ENCODE measurements at places on chromosomes 5 and 9. TPM values are rescaled to one million over a fixed set of nuclear protein-coding genes. Genes with fewer than 3 reads are reported as not detected.

DNA sequence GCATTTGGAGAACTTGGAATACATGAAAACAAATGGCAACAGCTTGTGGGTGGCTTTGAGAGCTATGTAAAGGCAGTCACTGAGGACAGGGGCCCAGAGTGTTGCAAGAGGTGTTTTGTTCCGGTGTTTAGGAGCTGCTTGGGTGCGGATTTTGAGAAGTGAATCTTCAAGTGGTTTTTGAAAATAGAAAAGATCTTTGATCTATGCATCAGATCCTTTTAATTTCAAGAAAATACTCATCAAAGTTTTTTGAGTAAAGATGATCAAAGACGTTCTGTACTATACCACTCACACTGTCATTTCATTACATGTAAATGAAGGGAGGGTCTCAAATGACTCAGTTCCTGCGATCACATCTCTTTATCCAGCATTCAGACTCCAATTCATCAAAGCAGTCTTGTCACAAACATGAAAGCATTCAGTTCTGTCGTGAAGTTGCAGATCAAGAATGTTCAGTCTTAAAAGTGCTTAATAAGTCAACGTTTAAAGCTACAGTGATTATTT lies 112.5 kb downstream of the WDR41 start:
- no peaks in the 10 kb centered on the region for H3K4me1 ChIP-seq
- no peak overlapping the region for H3K27ac ChIP-seq
- H3K27me3 ChIP-seq, result no peaks in the 10 kb centered on the region
- H3K36me3 ChIP-seq, result no peaks in the 10 kb centered on the region
- no peak overlapping the region for H3K4me3 ChIP-seq
- DNase-seq, result no peak

GRCh38 chr9:75488719-75489110 lies 400.4 kb downstream of the OSTF1 start:
- H3K36me3 ChIP-seq, result no peaks in the 10 kb centered on the region
- no peak overlapping the region for H3K4me3 ChIP-seq
- no peak for DNase-seq
- no peaks in the 10 kb centered on the region for H3K4me1 ChIP-seq
- no peaks in the 10 kb centered on the region for H3K27me3 ChIP-seq
- no peak overlapping the region for H3K27ac ChIP-seq

DNA sequence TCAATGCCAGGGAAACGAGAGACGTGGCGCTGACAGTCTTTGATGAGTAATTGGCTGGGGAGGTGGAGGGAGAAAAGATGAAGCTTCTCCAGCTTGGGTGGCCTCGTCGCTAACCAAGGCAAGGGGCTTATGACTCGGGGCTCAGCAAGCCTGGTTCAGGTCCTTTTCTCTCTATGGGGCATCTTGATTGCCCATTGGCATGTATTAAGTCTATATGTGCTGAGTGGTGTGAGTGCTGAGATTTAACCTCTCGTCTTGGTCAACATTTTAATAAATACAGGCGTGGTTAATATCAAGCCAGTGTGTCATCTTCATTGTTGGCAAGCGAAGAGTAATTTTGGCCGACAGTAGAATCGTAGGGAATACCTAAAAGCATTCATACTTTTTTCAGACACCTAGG lies 85.9 kb downstream of the RAI14 start:
- no peaks in the 10 kb centered on the region for H3K4me1 ChIP-seq
- DNase-seq, result no peak
- no peak overlapping the region for H3K27ac ChIP-seq
- no peaks in the 10 kb centered on the region for H3K27me3 ChIP-seq
- H3K4me3 ChIP-seq, result no peak overlapping the region

DNA sequence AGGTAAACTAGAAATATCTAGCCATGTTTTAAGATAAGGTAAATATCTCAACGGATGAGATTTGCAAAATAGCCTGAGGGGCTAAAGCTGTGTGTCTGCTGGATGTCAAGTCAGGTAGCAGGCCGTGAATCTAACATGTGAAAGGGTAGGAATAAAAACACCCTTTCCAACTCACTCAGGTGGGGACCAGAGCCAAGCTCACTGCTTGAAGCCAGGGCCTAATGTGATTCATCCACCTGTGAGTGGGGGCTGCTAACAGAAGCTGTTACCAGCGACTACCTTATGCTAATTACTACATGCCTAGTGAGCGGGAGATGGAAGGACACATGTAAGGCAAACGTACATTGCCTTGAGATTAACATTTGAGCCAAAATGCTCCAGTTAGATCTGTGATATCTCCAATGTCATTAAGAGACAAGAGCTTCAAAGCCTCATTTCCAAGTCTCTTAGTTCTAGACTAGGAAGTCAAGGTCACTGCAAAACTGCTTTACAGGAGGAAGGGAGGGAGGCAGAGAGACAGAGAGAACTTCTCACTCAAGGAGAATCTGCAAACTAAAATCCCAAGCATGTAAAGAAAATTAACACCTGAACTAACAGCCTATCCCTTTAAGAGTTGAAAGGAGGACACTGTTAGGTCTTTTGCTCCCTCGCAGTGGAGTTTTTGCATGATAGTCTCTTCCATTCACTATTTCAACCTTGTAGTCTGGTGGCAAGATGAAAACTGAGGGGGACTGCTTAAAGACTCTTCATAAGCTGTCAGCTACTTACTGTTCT lies 141.6 kb upstream of the RPS23 start:
- H3K4me3 ChIP-seq, result no peak overlapping the region
- no peak for DNase-seq
- no peak overlapping the region for H3K27ac ChIP-seq
- H3K4me1 ChIP-seq, result no peaks in the 10 kb centered on the region
- no peaks in the 10 kb centered on the region for H3K36me3 ChIP-seq
- no peaks in the 10 kb centered on the region for H3K27me3 ChIP-seq

GRCh38 chr5:8750100-8750499 lies 795.8 kb downstream of the SEMA5A start:
- H3K27me3 ChIP-seq, result no peaks in the 10 kb centered on the region
- H3K4me1 ChIP-seq, result no peaks in the 10 kb centered on the region
- DNase-seq, result no peak
- no peak overlapping the region for H3K4me3 ChIP-seq
- no peak overlapping the region for H3K27ac ChIP-seq

- no peak overlapping the region for H3K4me3 ChIP-seq
- no peaks in the 10 kb centered on the region for H3K36me3 ChIP-seq
- H3K27ac ChIP-seq, result no peak overlapping the region
- no peaks in the 10 kb centered on the region for H3K27me3 ChIP-seq
Observed at GRCh38 chr9:121463026-121463807, 36.4 kb downstream of the GGTA1 start.

GRCh38 chr5:111680737-111681413 lies 76.1 kb downstream of the NREP start:
- peak; percentile 76 for DNase-seq
- H3K4me3 ChIP-seq, result no peak overlapping the region
- H3K27ac ChIP-seq, result no peak overlapping the region
- H3K36me3 ChIP-seq, result no peaks in the 10 kb centered on the region

DNA sequence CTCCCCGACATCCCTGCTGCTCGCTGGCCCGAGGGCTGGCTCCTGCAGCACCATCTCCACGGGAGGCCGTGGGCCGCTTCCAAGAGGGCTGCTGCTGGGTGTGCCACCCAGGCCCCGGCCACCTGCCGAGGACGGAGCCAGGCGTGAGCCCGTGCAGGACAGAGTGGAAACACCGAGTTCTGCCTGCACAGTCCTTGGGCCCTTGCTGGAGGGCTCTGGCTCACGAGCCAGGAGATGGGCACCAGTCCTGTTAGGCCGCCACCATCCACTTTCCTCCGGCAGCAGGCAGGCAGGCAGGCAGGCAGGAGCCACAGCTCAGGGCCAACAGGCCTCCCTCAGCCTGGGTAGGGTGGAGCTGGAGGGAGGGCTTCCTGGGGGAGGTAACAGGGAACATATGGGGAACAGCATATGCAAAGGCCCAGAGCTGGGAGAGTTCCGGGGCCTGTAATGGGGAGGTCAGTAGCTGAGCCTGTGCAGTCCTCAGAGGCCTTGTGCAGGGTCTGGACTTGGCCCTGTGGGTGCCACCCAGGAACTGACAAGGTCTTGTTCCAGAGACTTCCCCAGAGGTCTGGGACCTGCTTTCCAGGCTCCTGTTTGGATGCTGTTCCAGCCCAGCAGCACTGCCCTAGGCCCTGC lies 31.9 kb downstream of the RXRA start:
- H3K27ac ChIP-seq, result peak overlapping the region; percentile 86
- peaks cover 89% of the 10 kb centered on the region for H3K4me1 ChIP-seq
- DNase-seq, result no peak
- H3K4me3 ChIP-seq, result no peak overlapping the region
- no peaks in the 10 kb centered on the region for H3K36me3 ChIP-seq

DNA sequence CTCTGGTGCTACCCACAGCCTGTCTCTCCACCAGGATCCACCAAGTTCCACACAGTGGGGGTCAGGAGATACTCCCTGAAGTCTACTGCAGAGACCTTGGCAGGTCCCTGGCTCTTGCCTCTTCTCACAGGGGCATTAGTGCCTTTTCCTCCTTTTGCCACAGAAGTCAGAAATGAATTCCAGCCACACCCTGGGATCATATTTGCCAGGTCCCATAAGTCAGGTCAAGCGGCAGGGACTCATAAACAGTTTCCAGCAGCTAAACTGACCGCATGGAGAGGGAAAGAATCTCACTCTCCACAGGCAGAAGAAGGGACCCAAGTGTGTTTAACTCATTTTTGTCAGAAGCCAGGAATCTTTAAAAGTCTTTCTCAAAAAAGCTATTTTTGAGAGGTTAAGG lies 13.3 kb upstream of the IFNK start:
- H3K4me3 ChIP-seq, result no peak overlapping the region
- H3K27me3 ChIP-seq, result no peaks in the 10 kb centered on the region
- H3K27ac ChIP-seq, result no peak overlapping the region

- no peaks in the 10 kb centered on the region for H3K4me1 ChIP-seq
- no peaks in the 10 kb centered on the region for H3K27me3 ChIP-seq
- no peak overlapping the region for H3K4me3 ChIP-seq
- H3K27ac ChIP-seq, result no peak overlapping the region
- DNase-seq, result no peak
- no peaks in the 10 kb centered on the region for H3K36me3 ChIP-seq
Observed at GRCh38 chr5:158718738-158719505, 380.8 kb downstream of the EBF1 start.

GRCh38 chr5:148401604-148402003 lies 17.8 kb downstream of the FBXO38 start:
- H3K36me3 ChIP-seq, result no peaks in the 10 kb centered on the region
- no peaks in the 10 kb centered on the region for H3K27me3 ChIP-seq
- no peak for DNase-seq
- no peak overlapping the region for H3K4me3 ChIP-seq

DNA sequence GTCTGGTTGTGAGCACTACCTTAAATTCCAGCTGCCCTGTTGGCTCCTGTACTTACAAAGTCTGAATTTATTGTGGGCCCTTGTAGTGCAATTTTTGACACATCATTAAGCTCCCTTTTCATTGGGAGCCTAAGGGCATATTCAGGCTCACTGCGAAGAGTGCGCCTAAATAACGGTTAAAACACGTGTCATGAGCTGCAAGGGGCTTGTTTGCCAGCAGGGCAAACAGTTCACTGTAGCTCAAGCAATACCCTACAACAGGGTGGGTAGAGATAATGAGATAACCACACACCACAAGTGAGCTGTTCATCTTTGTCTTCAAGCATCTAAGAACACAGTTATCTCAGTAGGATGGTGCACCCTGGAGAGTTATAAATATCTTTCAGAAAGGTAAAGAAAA lies 214.2 kb downstream of the SLF1 start:
- H3K4me1 ChIP-seq, result no peaks in the 10 kb centered on the region
- no peak for DNase-seq
- H3K4me3 ChIP-seq, result no peak overlapping the region
- H3K27me3 ChIP-seq, result no peaks in the 10 kb centered on the region

GRCh38 chr5:20300110-20300509 lies 312.1 kb upstream of the CDH18 start:
- no peak overlapping the region for H3K27ac ChIP-seq
- no peak for DNase-seq
- no peaks in the 10 kb centered on the region for H3K36me3 ChIP-seq
- H3K27me3 ChIP-seq, result no peaks in the 10 kb centered on the region
- no peaks in the 10 kb centered on the region for H3K4me1 ChIP-seq
- no peak overlapping the region for H3K4me3 ChIP-seq

DNA sequence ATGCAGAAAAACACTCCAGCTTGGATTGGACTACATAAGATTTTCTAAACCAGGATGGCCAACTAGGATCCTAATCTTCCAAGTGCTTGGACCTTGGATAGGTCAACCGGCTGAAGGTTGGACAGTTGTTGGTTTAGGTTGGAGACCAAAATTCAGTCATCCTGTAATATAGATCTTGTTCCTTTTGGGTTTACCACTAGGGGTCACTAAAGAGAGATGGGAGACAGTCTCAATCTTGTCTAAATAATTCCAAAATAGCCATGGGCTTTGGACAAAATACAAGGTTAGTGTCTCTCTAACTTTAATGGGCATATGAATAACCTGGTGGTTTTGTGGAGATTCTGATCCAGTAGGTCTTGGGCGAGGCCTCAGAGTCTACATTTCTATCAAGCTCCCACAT lies 148.7 kb upstream of the ERCC6L2 start:
- no peaks in the 10 kb centered on the region for H3K27me3 ChIP-seq
- no peaks in the 10 kb centered on the region for H3K4me1 ChIP-seq
- H3K27ac ChIP-seq, result no peak overlapping the region
- DNase-seq, result no peak
- no peaks in the 10 kb centered on the region for H3K36me3 ChIP-seq

DNA sequence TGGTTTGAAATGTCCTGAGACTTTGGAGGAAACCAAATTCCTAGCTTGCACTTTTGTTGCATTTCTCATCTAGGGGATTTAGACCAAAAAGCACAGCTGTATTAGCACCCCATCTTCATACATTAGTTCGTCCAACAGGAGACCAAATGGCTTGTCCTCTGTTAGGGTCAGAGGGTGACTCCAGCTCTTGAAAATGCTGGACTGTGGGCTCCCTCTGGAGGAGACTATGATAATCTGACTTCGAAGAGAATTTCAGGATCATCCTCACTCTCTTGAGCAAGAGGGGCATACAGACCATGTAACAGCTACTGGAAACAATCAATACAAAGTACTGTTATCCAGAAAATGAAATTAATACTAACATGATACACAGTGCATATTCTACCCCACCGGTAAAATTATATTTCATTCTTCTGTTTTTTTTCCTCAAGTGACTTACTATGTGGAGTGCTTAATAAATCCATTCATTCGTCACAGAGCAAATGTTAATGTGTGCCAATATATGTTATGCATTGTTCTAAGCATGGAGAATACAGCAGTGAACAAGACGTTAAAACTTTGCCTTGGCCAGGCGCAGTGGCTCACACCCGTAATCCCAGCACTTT lies 63.7 kb upstream of the PPP2CA start:
- no peak overlapping the region for H3K4me3 ChIP-seq
- no peak overlapping the region for H3K27ac ChIP-seq
- H3K27me3 ChIP-seq, result no peaks in the 10 kb centered on the region
- DNase-seq, result peak; percentile 55
- no peaks in the 10 kb centered on the region for H3K36me3 ChIP-seq
- H3K4me1 ChIP-seq, result no peaks in the 10 kb centered on the region

- no peaks in the 10 kb centered on the region for H3K27me3 ChIP-seq
- H3K4me3 ChIP-seq, result no peak overlapping the region
- no peak overlapping the region for H3K27ac ChIP-seq
Observed at GRCh38 chr5:102823441-102823874, 68.4 kb downstream of the PAM start.

- no peaks in the 10 kb centered on the region for H3K36me3 ChIP-seq
- peak overlapping the region; percentile 85 for H3K4me3 ChIP-seq
Observed at GRCh38 chr9:95510709-95511615, 5.8 kb downstream of the PTCH1 start.

CA9 gene
- total RNA-seq, result not detected

PPP6C gene
- 28.8 TPM for total RNA-seq

EPB41L4B gene
- 13.3 TPM for total RNA-seq

UBE2B gene
- 57.7 TPM for total RNA-seq

LRRTM2 gene
- total RNA-seq, result not detected

GABRA1 gene
- total RNA-seq, result 0.77 TPM

PPP3R2 gene
- total RNA-seq, result 3.3 TPM

ECSCR gene
- 5.3 TPM for total RNA-seq

TNC gene
- total RNA-seq, result 35.4 TPM

GLRA1 gene
- total RNA-seq, result not detected

HSPB3 gene
- total RNA-seq, result 4.1 TPM
